ENCODE measurements at places on chromosomes 3 and 15. TPM values are rescaled to one million over a fixed set of nuclear protein-coding genes. Genes with fewer than 3 reads are reported as not detected.

DNA sequence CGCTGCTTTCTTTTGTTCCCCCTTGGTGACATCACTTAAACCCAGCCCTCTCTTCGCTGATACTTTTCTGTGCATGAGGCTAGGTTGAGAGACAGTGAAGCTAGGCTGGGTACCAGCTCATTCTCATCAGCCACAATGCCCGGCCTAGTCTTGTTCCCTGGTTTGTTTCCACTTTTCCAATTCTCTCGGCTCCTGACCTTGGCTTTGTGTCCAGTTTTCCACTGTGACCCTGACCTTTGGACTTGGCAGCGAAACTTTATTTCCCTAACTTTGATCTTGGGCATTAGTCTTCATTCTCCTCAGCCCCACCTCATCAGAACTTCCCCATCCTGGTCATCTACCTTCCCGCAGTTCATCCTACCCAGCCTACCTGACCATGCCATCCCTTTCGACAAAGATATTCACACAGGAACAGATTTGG, 908 bp upstream of the ADPGK start:
- peaks cover 20% of the 10 kb centered on the region for H3K36me3 ChIP-seq
- peaks cover 60% of the 10 kb centered on the region for H3K4me1 ChIP-seq
- no peaks in the 10 kb centered on the region for H3K27me3 ChIP-seq

GRCh38 chr3:129371041-129371826, 57.2 kb downstream of the EFCAB12 start:
- no peaks in the 10 kb centered on the region for H3K4me1 ChIP-seq
- DNase-seq = no peak

DNA sequence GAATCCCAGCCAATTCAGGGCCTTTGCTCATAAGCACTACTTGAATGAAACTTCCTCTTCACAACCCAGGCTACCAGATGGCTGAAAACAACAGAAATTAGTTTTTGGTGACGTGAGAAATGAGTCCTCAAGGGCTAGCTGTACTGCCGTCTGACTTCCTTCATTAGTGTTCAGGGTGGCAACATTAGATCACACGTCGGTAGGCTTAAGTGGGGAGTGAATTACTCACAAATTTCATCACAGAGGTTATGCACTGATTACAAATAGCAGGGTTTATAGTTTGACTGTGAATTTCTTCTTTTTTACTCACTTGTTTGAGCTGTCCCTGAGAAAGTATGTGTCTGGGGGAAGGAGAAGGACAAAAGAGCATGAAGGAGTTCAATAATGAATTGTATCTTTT, 397.2 kb downstream of the GAP43 start:
- H3K36me3 ChIP-seq = no peaks in the 10 kb centered on the region
- no peaks in the 10 kb centered on the region for H3K27me3 ChIP-seq
- no peak for DNase-seq
- no peak overlapping the region for H3K4me3 ChIP-seq
- H3K4me1 ChIP-seq = no peaks in the 10 kb centered on the region

DNA sequence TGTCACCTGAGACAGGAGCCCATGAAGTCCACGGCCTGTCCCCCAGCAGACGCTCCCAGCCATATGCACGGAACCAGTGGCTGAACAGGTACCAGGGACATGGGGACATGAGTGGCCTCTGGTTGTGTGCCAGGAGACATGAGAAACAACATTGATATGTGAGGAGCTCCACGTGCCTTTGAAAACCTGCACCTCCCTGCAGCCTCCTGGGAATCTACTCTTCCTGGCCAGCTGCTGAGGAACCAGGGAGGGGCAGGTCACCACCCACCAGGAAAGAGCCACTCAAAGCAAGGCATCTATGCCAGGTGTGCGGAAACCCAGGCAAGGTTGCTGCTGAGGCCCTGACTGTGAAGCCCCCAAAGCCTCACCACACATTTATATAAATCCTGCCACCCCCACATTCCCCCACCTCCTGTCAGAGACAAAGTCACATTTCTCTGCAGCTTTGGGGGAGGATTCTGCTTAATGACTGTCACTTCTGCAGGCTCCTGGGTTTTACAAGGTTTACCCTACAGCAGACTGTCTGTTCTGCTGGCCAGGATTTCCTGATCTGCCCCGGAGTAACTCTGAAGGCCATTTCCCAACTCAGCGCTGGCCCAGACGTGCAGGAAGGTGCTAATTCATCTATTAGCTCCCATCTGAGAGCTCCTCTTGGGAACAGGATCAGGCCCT, 110.8 kb downstream of the ADCY5 start:
- peaks cover 7% of the 10 kb centered on the region for H3K4me1 ChIP-seq
- no peak for DNase-seq
- H3K4me3 ChIP-seq = no peak overlapping the region
- no peaks in the 10 kb centered on the region for H3K27me3 ChIP-seq
- H3K27ac ChIP-seq = no peak overlapping the region
- no peaks in the 10 kb centered on the region for H3K36me3 ChIP-seq

DNA sequence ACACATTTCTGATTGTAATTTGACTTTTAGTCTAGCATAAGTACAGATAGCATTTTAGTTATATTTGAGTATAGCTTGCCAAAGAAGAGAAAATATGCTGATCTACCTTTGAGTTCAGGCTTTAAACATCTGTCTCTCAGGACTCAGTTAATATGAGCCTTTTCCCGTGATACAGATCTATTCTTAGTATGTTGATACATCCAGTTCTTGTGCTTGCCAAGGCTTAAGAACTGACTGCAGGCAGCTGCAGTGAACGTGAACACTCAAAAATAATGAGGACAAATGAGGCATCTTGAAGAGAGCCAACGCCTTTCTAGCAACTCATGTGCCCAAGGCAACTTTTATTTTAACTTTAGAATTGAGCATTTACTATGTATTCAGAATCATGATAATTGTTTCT, 325.5 kb downstream of the SI start:
- H3K27me3 ChIP-seq = no peaks in the 10 kb centered on the region
- H3K4me3 ChIP-seq = no peak overlapping the region
- H3K27ac ChIP-seq = no peak overlapping the region
- H3K4me1 ChIP-seq = no peaks in the 10 kb centered on the region
- H3K36me3 ChIP-seq = no peaks in the 10 kb centered on the region
- no peak for DNase-seq

DNA sequence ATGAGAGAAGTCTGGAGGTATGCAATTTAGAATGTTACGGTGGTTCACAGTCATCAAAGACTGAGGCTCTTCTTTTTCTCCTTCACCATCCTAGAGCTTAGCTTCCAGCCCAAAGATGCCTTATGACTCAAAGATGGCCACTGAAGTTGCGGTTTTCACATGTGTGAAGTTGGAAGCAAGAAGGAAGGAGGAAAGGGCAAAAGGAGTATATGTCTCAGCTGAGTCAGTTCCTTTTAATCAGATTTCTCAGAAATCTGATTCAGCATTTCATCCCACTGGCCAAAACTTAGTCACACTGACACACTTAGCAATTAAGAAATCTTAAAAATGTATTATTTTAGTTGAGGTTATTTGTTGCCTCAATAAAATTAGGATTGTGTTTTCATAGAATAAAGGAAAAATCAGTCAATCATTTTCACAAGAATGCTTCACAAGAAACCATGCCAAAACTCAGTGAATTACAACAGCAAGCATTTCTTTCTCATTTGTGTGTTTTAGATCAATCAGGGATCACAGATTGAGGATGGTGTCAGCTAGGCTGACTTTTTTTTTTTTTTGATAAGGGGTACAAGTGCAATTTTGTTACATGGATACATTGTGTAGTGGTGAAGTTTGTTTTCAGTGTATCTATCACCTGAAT, 211.1 kb upstream of the GADL1 start:
- no peak overlapping the region for H3K4me3 ChIP-seq
- H3K27me3 ChIP-seq = no peaks in the 10 kb centered on the region
- peaks cover 37% of the 10 kb centered on the region for H3K4me1 ChIP-seq
- no peak overlapping the region for H3K27ac ChIP-seq

GRCh38 chr15:91752081-91752785, 101.3 kb upstream of the SLCO3A1 start:
- H3K27ac ChIP-seq = no peak overlapping the region
- no peak overlapping the region for H3K4me3 ChIP-seq
- no peak for DNase-seq
- no peaks in the 10 kb centered on the region for H3K36me3 ChIP-seq

DNA sequence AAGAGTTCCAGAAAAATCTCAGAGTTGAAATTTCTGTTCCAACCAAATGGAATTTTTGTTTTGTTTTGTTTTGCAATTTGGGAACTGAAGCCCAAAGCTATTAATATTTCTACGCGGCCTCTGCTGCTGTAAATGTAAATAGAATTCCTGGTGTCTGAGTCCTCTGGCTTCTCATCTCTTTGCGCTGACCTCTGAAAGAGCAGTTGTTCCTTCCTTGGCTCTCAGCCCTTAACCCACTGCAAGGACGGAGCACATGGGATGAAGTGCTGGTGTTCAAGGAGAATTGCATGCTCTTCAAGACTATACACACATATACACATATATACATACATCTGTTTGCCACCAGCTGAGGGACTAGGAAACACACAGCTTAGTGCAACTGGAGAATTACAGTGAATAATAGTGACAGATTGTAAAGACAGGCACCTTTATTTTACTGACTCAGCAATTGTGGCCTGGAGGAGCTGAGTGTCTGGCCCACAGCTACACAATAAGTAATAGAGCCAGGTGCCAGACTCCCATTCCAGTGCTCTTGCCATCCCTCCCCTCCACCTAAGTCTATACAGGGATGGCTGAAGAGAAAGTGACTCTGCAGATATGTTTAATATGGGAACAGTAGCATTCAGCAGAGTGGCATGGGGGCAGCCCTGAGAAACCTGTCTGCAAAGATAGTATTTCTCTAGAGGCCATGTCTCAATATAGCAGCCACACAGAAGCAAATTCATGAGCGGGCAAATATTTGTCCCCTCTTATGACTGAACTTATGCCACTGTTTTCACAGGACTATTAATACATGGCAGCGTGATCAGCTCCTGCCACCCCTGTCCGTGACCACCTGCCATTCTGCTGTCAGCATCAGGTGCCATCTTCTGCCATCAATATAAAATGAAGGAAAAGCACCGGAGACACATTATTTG, 42.3 kb downstream of the NEK10 start:
- H3K36me3 ChIP-seq = peaks cover 7% of the 10 kb centered on the region
- H3K27me3 ChIP-seq = no peaks in the 10 kb centered on the region
- H3K4me1 ChIP-seq = no peaks in the 10 kb centered on the region
- DNase-seq = no peak
- H3K27ac ChIP-seq = no peak overlapping the region

DNA sequence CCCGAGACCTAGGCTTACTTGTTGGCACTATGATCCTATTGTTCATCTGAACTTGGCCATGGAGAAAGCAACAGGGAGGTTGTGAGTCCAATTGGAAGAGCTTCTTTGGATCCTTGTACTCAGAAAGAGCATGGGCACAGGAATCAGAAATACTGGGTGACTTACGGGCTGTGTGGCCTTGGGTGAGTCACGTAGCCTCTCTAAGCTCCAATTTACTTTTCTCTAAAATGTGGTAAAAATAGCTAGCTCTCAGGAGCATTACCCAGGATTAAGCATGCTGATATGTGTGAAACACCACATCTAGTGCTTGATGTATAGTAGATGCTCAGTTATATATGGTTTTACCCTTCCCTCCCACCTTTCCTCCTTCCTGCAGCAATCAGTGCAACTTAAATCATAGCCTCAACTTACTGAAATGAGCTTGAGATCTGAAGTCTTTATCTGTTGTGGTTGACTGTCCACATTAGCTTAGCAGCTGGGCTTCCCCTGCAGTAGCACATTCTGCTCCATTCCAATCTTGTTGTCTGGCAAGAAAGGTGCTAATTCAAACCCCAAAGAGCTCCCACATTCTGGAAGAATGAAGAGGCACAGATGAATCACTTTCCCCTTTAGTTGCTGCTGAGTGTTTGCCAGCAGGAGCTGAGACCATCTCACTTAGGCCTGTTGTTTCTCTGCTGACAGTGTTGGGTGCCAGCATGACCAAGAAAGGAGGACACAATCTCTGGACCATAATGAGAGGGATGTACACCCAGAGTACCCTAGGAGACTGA, 299.1 kb upstream of the TRIM42 start:
- H3K4me1 ChIP-seq = peaks cover 2% of the 10 kb centered on the region
- no peak overlapping the region for H3K4me3 ChIP-seq
- no peak for DNase-seq
- H3K36me3 ChIP-seq = no peaks in the 10 kb centered on the region
- H3K27ac ChIP-seq = no peak overlapping the region
- H3K27me3 ChIP-seq = no peaks in the 10 kb centered on the region

DNA sequence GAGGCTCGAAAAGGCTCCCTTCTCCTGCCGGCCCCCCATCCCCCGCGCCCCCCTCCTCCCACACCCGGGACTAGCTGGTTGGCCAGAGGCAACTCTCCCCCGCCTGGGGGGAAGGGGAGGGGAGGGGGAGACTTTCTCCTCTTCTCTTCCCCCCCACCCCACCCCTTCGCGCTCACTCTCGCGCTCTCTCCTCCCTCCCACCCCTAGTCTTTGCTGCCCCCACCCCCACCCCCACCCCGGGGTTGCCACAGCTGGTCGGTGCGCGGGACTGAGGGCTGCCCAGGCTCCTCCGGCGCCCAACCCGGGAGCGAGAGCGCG, 710 bp downstream of the MECOM start:
- DNase-seq = no peak
- peaks cover 40% of the 10 kb centered on the region for H3K4me1 ChIP-seq
- no peak overlapping the region for H3K4me3 ChIP-seq

The SPSB4 gene
- not detected for total RNA-seq

The STT3B gene
- 115 TPM for total RNA-seq

The NOX5 gene
- 0.02 TPM for total RNA-seq

The GOLGA8S gene
- total RNA-seq = not detected

All from activated CD4-positive, alpha-beta memory T cell treated with anti-CD3 and anti-CD28 coated beads for 36 hours (primary cell).